SK-MEL-5 (cell line): ENCODE measurements at places on chromosomes 16 and 17. TPM values are rescaled to one million over a fixed set of nuclear protein-coding genes. Genes with fewer than 3 reads are reported as not detected.

The PSMC3IP gene
- 8.0 and 8.5 TPM in 2 replicates for total RNA-seq

The ITGAE gene
- 45.8 and 49.0 TPM in 2 replicates for total RNA-seq

The OTOA gene
- total RNA-seq: 0.27 TPM in 1 of 2 replicates, not detected in the other

The HOXB9 gene
- total RNA-seq: 2.2 and 3.3 TPM in 2 replicates

The ADGRG3 gene
- not detected in 2 replicates for total RNA-seq

The TBX6 gene
- 0.08 and 0.24 TPM in 2 replicates for total RNA-seq

The P2RX5 gene
- 2.4 and 3.0 TPM in 2 replicates for total RNA-seq

The MYLK3 gene
- 0.67 and 1.1 TPM in 2 replicates for total RNA-seq

The CCL1 gene
- total RNA-seq: not detected in 2 replicates

The CEP95 gene
- 43.2 and 48.8 TPM in 2 replicates for total RNA-seq

The ZSCAN10 gene
- total RNA-seq: 0.13 TPM in 1 of 2 replicates, not detected in the other

The SOX15 gene
- not detected in 2 replicates for total RNA-seq

The TP53TG3E gene
- total RNA-seq: not detected in 2 replicates

The STX1B gene
- total RNA-seq: 0.13 TPM in 1 of 2 replicates, not detected in the other

The DCTPP1 gene
- total RNA-seq: 11.9 and 21.7 TPM in 2 replicates

The SRRM2 gene
- total RNA-seq: 21.4 and 34.0 TPM in 2 replicates

The MRPS7 gene
- 184 and 188 TPM in 2 replicates for total RNA-seq

The TMEM92 gene
- total RNA-seq: 0.08 and 1.3 TPM in 2 replicates

The COQ9 gene
- 67.7 and 70.7 TPM in 2 replicates for total RNA-seq

The TNFRSF13B gene
- not detected in 2 replicates for total RNA-seq

The ARHGDIG gene
- total RNA-seq: 3.5 and 4.1 TPM in 2 replicates

The C1QTNF8 gene
- total RNA-seq: not detected in 2 replicates

The CDC42EP4 gene
- 16.6 and 18.9 TPM in 2 replicates for total RNA-seq

The EDC4 gene
- total RNA-seq: 22.8 and 26.3 TPM in 2 replicates

The PRR29 gene
- 0.13 TPM in 1 of 2 replicates, not detected in the other for total RNA-seq

The ORC6 gene
- total RNA-seq: 24.4 and 26.2 TPM in 2 replicates

The SERPINF2 gene
- 0.32 and 0.37 TPM in 2 replicates for total RNA-seq

The KIAA0513 gene
- total RNA-seq: 2.4 and 2.9 TPM in 2 replicates

The TMC8 gene
- 0.45 and 2.0 TPM in 2 replicates for total RNA-seq

The FOXO3B gene
- total RNA-seq: 0.71 and 1.4 TPM in 2 replicates

The GGNBP2 gene
- total RNA-seq: 42.8 and 46.9 TPM in 2 replicates

The MEIOB gene
- 0.48 TPM in 1 of 2 replicates, not detected in the other for total RNA-seq

The SMG6 gene
- total RNA-seq: 10.0 and 14.8 TPM in 2 replicates

The KRT33B gene
- not detected in 2 replicates for total RNA-seq

The TMEM100 gene
- total RNA-seq: 10.4 and 10.7 TPM in 2 replicates

The EVI2A gene
- 8.1 and 8.9 TPM in 2 replicates for total RNA-seq
